ENCODE measurements at places on chromosomes 5 and 9. TPM values are rescaled to one million over a fixed set of nuclear protein-coding genes. Genes with fewer than 3 reads are reported as not detected.

FBXL7 gene
- 5.9 TPM for total RNA-seq

TAF1L gene
- total RNA-seq: not detected

CD72 gene
- total RNA-seq: not detected

DNA sequence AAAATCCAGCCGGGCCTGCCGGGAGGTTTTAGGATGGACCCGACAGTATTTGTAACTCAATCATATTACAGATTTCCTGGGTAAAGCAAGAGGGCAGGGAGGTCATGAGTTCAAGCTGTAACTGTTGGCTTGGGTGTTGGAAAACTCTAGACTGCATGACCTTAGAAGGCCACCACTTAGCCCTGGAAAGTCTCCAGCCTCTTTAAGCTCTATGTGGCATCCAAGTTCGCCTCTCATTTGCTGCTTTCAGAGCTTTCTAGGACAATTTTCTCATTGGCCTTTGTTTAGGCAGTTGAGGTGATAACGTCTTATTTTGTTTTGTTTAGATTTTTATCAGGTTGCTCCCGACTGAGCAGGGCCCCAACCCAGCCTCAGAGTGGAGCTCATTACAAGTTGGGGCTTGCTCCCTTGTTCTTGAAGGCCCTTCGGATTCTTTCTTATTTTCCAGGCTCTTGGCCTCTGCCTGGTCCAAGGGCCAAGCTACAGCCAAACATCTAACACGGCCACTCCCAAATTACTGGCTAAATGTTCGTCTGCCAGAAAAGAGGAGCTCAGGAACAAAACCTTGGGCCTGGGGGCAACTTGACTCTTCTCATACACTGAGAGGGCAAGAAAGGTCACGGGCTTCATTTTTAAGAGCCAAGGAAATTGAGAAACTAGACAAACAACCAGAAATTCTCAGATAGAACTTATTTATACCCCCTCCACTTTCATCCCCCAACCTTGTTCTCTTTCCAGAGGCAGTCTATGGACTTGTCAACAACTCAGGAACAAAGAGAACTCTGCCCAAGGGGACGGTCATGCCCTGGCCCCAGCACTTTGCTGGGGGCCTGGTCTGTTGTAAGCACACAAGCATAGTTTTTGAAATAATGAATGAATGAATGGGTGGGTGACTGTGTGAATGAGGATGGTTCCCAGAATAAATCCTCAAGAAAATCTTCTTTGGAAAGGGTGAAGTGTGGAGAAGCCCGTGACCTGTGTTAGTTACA, 526.9 kb downstream of the BNC2 start:
- DNase-seq: no peak

DNA sequence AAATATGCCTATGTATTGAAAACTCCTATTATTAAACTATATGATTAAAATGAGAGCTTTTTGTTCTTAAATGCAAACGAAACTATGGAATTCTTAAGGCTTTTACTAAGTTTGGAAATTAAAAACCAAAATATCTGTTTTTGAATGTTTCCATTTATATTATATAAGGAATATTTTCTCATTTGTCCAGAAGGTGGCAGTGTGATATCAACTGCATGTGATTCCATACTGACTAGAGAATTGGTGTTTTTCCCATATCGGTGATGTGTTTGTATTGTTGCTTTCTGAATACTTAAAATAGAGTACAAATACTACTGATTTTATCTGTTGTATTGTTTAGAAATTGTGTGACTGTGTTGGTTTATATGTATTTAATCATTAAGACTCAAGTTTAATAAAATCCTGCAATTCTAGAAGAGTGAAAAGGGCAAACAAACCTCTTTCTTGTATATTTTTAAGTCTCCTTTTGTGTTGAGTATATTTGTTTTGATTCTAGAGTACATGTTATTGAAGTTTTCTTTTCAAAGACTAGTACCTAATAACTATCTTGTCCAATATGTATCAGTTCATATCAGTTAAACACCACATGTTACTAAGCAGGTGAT, 320.8 kb downstream of the CCDC171 start:
- peak; percentile 67 for DNase-seq

DNA sequence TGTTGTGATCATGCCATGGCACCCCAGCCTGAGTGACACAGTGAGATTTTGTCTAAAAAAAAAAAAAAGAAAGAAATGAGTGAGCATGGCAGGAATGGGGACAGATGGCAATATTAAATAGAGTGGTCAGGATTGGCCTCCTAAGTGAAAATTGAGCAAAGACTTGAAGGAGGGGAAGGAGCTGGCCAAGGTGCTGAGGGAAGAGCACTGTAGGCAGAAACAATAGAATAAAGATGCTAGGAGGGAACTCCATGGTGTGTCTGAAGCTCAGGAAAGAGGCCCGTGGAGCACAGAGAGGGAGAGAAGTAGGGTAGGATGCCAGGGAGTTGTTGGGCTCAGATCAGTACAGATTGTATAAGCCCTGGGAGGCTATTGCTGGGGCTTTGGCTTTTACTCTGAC, 64.4 kb upstream of the PCAT7 start:
- no peak for DNase-seq

DNA sequence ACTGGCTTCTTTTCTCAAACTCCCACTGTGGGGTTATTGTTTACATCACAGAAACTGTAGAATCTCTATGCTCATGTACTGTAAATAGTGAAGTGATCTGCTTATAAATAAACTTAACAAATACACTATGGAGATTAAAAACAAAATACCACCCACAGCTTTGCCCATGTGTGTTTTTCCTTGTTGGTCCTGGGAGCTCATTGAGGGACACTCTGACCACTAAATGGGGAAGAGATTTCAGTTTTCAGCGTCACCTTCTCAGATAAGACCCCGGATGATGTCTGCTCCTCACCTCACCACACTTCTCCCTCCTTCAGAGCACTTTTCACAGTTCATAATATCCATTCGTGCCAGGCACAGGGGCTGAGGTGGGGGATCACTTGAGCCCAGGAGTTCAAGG, 89.7 kb downstream of the PDE6A start:
- no peak for DNase-seq

DNA sequence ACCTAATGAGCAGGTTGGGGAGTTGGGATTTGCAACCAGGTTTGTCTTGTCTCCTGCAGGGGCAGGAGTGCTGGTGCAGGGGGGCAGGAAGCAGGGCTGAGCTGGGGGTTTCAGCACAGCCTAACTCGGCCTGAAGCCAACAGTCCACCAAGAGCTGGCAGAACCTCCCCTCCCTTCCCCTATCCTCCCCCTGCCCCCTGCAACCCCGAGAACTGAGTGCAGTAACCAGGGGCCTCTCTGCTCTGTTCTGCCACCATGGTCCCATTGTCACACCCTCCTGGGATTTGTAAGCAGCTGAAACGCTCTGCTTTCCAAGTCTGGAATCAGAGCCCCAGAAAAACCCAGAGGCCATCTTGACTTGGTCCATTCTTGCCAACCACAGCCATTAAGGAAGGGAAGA, 72.9 kb downstream of the ARHGEF37 start:
- DNase-seq: no peak

- DNase-seq: no peak
Measured at GRCh38 chr9:97591535-97591934, 41.6 kb downstream of the TSTD2 start.

DNA sequence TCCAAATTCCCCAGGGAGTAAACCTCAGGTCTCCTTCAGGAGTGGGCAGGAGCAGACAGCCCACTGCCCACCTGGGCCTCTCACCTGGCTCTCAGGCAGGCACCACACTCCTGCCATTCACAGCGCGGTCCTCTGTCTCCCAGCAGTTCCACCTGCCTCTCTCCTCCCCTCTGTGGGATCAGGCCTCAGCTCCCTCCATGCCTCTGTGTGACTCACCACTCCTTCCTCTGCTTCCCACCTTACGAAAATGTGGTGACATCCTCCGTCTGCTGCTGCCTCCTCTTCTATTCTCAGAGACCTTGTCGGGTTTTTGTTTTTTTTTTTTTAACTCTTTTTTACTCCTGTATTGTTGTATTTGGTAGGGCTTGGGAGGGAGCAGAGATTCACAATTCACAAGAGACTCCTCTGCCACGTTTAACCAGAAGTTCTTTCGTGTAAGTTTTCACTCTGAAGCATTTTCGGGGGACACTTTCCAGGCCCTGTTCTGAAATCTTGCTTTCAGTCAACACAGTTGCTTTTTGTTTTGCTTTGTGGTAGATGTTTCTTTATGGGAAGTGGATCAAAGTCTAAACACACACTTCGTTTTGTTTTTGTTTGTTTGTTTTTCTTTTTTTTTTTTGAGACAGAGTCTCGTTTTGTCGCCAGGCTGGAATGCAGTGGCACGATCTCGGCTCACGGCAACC, 21.1 kb upstream of the CDKN2AIPNL start:
- no peak for DNase-seq

MROH2B gene
- total RNA-seq: not detected

- no peak for DNase-seq
Measured at GRCh38 chr5:169067751-169068173, 233.2 kb downstream of the SLIT3 start.

GRCh38 chr5:177433658-177434217, 7.3 kb downstream of the GRK6 start:
- no peak for DNase-seq

DNA sequence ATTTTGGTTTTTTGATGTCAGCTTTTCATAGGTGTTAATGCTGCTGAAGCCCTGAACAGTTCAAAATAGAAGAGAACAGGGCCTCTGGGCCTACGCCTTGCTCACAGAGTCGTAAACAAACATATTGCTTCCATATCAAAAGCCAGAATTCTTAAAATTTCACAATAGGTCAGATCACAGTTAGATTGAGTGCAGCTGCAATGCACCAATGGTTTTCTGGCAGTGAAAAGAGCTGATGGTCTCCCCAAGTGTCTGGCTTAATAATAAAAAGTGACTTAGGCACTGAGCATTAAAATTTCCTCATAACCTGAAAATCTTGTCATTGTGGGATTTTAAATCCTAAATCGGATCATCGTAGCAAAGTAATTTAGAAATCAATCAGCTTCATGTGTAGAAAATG, 493.0 kb downstream of the CAAP1 start:
- DNase-seq: no peak

PCDHB11 gene
- total RNA-seq: 14.2 TPM

- peak; percentile 39 for DNase-seq
Measured at GRCh38 chr5:51468196-51468595, 84.9 kb downstream of the ISL1 start.

- no peak for DNase-seq
Measured at GRCh38 chr5:82784521-82784920, 292.7 kb downstream of the TMEM167A start.

UBQLN1 gene
- 162 TPM for total RNA-seq

NTNG2 gene
- 3.0 TPM for total RNA-seq

DNA sequence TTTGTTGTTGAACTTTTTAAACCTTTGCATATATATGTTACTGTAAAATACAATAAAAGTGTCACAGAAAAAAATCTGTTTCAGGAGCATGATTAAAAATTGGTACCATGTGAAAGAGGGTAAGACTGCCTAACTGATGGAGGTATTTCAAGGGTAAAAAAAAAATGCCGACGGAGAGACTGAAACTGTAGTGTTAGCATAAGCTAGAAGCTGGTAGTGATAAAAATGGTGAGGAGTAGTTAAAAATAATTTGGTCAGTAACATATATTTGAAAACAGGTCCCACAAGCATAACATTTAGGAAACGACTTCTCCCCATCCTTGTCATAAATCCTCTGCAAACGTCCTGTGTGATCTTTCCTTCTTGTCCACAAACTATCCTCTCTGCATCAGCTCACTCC, 64.7 kb downstream of the MEF2C start:
- no peak for DNase-seq

CTXN3 gene
- total RNA-seq: not detected

SLC45A2 gene
- total RNA-seq: 0.31 TPM

DNA sequence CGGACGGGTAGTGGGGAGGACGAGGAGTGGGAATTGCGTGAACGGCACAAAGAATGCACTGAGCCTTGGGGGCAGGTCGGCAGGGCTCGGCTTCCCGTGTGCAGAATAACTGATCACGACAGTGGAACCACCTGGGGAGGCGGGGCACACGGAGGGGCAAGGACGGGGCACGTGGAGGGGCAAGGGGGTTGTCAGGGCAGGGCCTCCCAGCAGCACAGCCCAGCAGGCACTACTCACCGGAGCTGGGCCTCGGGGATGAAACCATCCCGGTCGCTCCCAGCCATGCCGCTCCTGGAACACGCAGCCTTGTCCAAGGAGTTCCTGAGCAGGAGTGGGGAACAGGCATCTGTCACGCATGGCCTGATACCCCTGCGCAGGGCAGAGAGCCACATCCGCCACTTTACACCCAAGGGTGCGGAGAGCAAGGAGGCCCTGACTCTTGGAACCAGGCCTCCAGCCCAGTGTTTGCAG, 33.4 kb downstream of the SARDH start:
- no peak for DNase-seq

- no peak for DNase-seq
Measured at GRCh38 chr5:172648755-172649154, 7.7 kb downstream of the NEURL1B start.

DNA sequence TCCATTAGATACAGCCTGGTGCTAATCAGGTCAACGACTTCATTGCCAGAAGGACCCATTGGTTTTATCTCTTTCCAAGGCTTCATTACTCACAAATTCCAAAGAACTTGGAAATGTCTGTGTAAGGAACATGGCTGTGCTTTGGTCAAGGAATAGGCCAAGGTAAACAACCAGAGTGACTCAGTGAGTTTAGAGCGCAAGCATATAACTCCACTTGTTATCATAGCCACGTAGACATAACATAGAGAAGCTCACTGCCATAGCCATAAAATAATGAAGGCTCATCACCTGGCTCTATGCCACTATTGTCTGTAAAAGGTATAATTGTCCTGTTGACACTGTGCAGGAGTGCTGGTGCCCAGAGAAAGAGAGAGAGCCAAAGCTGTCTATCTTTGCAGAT, 139.3 kb upstream of the PLCXD3 start:
- DNase-seq: no peak

DNA sequence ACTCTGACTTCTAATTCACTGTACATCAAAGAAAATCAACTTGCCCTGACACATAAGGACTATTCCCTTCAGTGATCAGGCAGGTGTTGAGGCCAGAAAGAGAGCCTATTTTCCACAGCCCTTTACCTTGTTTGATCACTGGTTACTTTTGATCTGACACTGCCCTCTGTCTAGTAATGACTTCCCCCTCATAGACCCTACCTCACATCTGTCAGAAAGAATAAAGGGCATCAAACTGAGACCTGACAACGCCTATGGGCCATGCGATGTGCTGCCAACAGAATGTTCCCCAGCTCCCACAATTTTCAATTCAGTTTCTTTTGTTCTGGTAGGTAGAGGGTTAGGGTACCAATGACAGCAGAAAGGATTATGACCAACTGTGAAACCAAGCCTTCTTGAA, 47.7 kb downstream of the FBXL17 start:
- DNase-seq: no peak

GRCh38 chr9:130175355-130175754, 3.2 kb downstream of the NCS1 start:
- DNase-seq: no peak

- DNase-seq: no peak
Measured at GRCh38 chr9:111056538-111056937, 18.3 kb upstream of the LPAR1 start.

- no peak for DNase-seq
Measured at GRCh38 chr9:6051511-6051950, 36.1 kb upstream of the RANBP6 start.

- DNase-seq: no peak
Measured at GRCh38 chr5:122310889-122311288, 1.1 kb upstream of the SNCAIP start.
